NCI-H2227 treated with DMSO at 0.1 percent for 48 hours (cell line): ENCODE measurements at places on chromosomes 6 and 20.

- DNase-seq: no peak
Measured at GRCh38 chr20:23156170-23156841, 70.2 kb upstream of the CD93 start.

DNA sequence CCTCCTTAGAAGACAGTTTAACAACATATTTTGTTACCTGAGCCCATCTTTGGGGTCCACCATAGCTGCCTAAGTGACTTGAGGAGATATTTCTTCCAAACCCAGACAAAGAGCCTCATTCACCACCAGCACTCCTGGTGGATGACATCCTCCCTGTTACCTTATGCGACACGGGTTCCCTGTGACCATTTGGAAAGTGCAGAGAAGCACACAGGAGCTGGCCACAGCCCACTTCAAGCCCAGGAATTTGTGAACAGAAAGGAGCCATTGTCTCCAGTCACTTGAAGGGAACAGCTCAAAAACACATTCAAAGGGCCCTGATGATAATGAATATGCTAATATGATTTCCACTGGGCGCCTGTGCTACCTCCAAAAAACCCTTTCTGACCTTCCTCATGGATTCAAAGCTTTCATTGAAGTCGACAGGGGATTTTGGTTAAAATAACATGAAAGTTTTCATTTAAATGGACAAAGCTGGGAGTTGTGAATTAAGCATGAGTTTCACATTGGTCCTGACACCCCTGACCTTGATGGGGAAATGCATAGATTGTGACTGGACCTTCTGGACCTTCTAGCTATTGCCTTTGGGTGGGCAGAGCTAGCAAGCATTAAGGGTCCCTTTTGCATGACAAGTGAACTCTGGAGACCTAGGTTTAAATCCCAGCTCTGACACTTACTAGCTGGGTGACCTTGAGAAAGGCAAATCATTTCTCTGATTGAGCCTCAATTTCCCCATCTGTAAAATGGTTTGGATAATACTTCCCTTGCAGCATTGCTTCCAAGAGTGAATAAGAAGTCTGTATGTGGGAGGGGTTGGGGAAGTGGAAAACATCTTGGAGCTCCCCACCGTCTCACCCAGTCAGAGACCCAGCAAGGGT lies 83.3 kb upstream of the SIRPA start:
- DNase-seq: no peak

DNA sequence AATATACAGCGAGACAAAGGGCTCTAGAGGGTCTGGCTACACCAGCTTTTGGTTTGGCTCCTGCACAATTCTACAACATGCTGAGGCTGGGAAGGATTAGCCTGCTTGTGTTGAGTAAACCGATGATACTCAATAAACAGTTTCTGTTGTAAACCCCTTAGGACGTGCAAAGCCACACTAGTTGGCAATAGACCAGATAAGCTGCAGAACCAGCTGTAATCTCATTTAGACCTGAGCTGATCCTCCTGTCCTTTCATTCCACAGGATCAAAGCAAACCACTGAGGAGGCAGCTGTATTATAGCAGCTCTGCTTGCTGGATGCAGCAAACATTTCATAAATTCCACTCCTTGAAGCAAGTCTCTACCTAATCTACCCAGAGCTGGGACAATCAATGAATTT lies 79.7 kb downstream of the MMS22L start:
- DNase-seq: no peak

- DNase-seq: no peak
Measured at GRCh38 chr6:33076406-33076934, 680 bp downstream of the HLA-DPB1 start.

DNA sequence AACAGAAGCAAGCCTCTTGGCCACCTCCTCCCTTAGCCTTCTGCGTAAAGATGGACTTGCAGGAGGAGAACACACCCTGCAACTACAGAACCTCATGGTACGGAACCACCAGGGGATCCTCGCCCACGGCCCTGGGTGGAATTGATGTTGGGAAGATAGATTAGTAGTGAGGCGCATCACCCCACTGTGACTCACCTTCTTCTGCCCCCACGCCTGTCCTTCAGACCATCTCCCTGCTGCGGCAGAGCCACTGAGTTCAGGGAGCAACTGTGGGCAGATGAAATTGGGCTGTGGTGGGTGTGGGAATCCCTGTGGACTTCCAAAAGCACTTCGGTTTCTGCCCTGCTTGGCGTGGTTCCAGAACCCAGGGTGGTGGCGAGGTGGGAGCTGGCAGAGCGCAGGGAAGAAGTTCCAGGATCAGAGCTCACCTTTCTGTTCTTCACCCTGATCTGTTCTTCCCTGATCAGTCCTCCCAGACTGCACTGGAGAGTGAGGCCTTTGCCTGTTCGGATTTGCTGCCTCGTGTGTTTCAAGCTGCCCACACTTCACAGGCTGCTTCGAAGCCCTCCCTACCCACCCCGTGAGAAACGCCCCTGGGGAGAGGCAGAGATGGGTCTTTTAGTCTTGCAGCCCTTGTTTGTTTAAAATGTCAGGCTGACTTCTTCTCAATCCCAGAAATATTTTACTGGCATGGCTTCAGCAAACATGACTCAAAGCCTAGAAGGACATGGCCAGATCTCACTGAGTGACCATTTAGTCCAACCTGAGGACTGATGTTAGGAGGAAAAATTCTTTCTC lies 92.8 kb upstream of the MLN start:
- no peak for DNase-seq

DNA sequence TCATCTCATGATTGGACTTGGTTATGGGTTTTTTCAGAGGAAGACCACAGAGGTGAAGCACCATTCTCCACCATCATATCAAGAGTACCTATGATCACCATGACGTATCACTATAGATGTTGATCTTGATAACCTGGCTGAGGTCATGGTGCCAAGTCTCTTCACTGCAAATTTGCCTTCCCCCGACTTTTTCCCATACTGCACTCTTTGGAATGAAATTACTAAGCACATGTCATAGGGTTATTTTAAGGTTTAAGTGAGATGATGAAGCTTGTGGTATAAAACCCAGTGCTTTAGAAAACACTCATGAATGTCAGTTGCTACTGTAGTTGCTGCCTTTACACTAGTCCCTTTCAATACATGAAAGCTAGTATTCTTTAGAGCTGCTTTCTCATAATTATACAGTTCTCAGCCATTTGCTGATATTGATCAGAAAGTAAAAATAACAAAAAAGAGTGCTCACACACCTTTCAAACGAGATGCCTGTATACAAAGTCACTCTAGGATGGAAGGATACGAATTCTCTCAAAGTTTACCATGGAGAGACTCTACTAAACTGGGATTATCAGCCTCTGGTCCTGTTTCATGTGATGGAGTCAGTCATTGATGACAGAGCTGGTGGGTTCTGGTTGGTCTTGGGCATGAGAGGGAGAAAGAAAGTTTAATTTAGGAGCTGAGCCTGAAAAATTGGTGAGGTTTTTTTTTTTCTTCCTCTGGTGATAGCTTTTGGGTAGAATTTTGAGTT lies 228.1 kb downstream of the PRL start:
- DNase-seq: no peak

GRCh38 chr6:79635232-79635543 lies 4.1 kb downstream of the SH3BGRL2 start:
- no peak for DNase-seq

GRCh38 chr6:88989215-88989614 lies 25.8 kb upstream of the RNGTT start:
- DNase-seq: peak; percentile 19

GRCh38 chr6:69584913-69585729 lies 211.7 kb downstream of the LMBRD1 start:
- no peak for DNase-seq

- no peak for DNase-seq
Measured at GRCh38 chr6:79650950-79651349, 19.8 kb downstream of the SH3BGRL2 start.

DNA sequence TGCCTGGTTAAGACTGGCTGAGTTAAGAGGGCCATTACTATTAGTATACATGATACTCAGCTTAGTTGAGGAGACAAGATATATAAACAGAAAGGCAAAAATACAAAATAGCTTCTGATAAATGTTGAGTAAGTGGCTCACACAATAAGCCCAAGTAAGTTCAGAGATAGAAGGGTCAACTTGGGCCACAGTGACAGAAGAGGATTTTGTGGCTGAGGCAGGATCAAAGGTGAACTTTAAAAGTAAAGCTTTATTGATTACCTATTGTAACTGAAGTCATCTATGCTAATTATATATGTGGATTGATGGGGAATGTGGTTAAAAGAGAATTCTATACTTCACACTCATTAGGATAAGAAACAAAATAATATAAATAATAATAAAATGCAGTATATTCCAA lies 80.8 kb downstream of the PHACTR2 start:
- no peak for DNase-seq

DNA sequence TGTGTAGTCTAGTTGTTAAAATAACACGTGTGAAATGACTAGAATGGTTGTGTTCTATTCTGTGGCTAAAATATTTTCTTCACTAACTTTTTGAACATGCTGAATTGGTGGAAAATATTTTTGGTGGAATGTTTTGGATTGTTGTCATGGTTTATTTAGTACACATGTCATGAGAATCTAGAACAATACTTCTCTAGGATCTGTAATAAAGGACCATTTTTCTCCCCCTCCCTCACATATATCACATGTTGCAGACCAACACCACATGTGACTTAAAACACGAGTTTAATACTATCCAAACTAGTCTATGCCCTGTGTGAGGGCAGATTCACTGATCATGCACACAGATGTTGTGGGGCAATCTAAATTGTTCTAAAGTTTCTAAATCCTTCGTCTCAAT lies 29.2 kb downstream of the FIG4 start:
- DNase-seq: no peak

GRCh38 chr20:35172434-35172806 lies 548 bp downstream of the PROCR start:
- no peak for DNase-seq

DNA sequence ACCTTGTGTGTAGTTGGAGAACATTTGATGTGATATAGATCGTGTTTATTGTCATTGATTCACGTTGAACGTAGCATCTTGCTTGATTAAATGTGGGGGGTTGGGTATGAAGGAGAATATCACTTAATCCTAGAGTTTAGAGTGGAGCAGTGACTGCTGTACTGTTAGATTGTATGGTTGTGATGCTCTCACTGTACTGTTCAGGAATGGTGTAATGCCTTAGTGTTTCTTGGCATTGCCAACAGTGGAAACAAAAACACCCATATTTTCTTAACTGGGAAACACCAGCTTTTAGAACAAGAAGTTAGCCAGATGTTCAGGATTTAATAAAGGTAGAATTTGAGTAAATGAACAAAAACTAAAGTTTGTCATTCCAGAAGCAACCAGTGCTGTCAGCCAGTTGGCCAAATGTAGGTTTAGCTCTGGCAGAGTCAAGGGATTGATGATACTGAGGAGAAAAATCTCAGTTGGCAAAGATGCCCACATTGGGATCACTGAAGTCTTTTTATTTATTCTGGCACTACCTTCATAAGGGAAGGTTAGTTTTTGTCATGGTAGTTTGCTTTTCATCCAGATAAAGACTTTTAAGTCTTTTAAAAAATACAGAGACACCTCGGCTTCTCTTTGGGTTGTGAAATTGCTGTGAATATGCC lies 129.9 kb downstream of the JARID2 start:
- no peak for DNase-seq

DNA sequence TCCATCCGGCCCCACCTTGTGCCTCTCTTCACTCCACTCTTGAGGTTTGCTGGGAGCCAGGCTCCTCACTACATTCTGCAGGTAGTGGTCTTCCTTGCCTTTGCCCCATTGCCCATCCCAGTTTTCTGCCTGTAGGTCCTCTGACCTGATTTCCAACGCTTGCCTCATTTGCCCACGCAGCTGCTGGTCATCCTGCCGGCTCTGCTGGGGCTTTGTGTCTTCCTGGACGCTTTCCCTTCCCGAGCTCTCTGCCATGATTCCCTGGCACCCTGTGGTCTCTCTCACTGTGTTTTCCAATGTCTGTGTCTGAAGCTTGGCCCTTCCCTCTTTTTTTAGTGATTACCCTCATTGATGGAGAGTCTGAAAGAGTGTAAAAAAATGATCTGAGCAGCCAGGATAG lies 451.6 kb downstream of the UTRN start:
- DNase-seq: no peak

GRCh38 chr6:87756858-87757257 lies 54.8 kb upstream of the AKIRIN2 start:
- no peak for DNase-seq

GRCh38 chr6:3912361-3913076 lies 63.3 kb downstream of the FAM50B start:
- no peak for DNase-seq

GRCh38 chr6:40688214-40688761 lies 101.1 kb upstream of the LRFN2 start:
- DNase-seq: no peak
